ENCODE measurements at places on chromosomes 1 and 21.

GRCh38 chr1:86239894-86240293 lies 83.3 kb upstream of the COL24A1 start:
- DNase-seq, result no peak

DNA sequence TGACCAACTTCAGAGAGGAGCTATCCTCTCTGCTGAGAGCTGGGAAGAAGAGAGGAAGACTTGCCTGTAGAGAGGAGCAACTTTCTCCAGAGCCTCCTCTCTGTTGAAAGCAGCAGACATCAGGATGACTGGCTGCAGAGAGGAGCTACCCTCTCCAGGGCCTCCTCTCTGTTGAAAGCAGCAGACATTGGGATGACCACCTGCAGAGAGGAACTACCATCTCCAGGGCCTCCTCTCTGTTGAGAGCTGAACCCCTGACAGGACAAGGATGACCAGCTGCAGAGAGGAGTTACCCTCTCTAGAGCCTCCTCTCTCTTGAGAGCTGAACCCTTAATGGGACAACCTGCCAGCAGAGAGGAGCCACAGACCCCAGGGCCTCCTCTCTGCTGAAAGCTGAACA lies 83.0 kb upstream of the GJB5 start:
- no peak for DNase-seq

- DNase-seq, result no peak
Observed at GRCh38 chr1:119323216-119323982, 45.2 kb upstream of the HAO2 start.

DNA sequence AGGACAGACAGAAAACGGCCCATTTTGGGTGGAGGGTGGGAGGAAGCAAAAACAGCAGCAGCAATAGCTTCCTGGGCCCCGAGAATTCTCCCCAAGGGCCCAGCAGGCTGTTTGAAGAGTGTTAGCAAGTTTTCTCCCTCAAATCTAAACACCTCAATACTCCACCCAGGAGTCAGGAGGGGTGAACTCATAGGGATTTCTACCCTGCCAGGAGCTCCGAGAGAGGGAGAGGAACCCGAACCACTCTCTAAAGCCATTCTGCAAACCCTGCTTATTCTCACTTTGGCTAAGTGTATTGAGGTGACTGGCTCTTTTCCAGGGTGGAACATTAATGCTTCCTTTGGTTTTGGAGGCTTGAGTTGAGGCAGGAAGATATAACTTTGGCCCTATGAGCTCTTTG lies 55.6 kb upstream of the PPM1J start:
- DNase-seq, result no peak

GRCh38 chr1:195898373-195898772 lies 709.9 kb downstream of the KCNT2 start:
- no peak for DNase-seq

GRCh38 chr1:112231331-112231730 lies 164.7 kb upstream of the CTTNBP2NL start:
- DNase-seq, result no peak

DNA sequence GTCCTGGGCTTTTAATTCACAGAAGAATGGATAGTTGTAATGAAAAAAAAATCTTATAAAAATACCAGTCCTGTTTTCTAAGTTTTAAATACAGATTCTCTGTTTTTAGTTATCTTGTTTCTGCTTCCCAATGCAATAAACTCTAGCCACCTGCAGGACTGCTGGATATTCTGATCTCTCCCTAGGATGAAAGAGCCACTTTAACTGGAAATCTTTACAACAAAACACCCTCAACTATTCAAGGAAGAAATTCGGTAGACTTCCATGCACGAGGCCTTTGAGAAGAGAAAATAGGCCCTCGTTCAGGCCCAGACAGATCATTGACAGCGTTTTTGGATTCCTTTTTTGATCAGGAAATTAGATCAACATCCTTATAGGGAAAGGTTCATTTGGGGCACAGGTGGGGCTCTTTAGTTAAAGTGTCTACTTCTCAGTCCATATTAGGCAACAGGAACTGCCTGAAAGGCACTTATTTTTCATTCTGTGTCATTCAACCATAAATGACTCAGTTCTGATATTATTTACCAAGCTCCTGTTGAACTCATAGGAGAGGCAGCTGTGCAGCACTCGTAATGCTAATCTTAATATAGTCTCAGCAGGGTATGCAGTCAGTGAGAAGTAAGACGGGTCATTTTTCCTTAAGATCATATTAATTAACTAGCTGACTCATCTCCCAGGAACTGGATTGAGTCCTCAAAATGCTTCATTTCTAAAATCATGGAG lies 71.1 kb upstream of the ERRFI1 start:
- peak; percentile 94 for DNase-seq

GRCh38 chr21:42347601-42348327 lies 3.0 kb downstream of the TFF2 start:
- no peak for DNase-seq

DNA sequence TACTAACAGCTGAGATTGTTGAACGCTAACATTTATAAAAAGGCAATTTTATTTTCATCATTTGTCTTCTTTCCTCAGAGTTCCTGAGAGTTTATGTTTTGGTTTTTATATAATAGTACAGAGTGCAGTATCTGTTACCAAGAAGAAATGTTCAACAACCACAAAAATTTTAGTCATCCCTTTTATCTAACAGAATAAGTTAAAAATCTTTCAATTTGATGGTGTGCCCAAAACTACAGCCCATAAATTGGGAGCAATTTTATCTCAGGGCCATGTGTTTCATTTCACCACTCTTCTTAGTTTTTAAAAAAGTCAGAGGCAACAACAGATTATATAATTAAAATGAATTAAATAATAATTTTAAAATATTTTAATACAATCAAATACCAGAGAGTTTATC lies 37.1 kb downstream of the NEXN start:
- DNase-seq, result peak; percentile 14

DNA sequence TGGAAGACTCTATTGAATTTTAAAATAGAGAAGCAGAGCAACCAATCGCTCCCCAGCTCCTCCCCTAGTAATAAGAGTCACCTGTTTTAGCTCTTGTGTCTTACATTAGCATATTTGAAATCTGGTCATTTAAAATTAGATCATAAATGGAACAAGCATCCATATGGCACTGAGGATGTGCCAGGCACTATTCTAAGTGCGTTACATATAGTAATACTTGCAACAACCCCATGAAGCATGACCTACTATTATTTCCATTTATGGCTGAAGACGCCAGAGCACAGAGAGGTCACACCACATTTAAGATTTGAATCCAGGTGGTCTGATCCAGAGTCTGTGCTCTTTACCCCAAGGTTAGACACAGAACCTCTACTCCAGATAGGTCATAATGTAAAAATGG lies 82.0 kb upstream of the HIVEP3 start:
- DNase-seq, result no peak

DNA sequence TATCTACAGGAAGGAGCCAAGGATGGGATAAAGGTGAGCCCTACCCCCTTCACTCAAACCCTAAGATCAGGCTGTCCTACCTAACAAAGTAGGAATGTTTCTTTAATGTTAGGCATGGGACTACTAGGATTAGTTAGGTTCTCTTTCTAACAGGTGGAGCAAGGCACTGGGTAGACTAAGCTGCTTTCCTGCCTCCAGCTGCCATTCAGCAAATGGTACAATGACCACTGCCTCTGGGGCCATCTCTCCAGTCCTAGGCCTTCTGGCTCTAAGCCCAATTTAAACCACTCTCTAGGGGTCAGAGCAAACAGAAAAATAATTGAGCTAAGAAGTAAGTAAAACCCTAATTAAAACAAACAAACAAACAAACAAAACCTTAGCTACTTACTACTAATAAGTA lies 15.7 kb upstream of the IPO9 start:
- DNase-seq, result no peak

- DNase-seq, result no peak
Observed at GRCh38 chr1:201570886-201571624, 32.1 kb downstream of the NAV1 start.

DNA sequence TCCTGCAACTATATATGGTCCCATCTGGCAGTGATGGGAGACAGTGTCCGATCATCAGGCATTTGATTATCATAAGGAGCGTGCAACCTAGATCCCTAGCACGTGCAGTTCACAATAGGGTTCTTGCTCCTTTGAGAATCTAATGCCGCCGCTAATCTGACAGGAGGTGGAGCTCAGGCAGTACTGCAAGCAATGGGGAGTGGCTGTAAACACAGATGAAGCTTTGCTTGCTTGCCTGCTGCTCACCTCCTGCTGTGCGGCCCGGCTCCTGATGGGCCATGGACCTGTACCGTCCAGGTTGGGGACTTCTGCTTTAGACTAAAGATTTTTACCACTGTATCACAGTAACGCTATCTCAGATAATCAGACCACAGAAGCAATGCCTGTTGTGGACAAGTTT lies 63.8 kb downstream of the TGFB2 start:
- DNase-seq, result no peak

- DNase-seq, result no peak
Observed at GRCh38 chr1:202193614-202194327, at the start of gene LGR6. TSS of gene LGR6 (plus strand) at chr1:202193799. CDS start at chr1:202193990, 191 bp downstream.

- no peak for DNase-seq
Observed at GRCh38 chr1:6588128-6588892, 8.5 kb downstream of the ZBTB48 start.

GRCh38 chr1:36696261-36696940 lies 213.7 kb upstream of the CSF3R start:
- DNase-seq, result no peak

DNA sequence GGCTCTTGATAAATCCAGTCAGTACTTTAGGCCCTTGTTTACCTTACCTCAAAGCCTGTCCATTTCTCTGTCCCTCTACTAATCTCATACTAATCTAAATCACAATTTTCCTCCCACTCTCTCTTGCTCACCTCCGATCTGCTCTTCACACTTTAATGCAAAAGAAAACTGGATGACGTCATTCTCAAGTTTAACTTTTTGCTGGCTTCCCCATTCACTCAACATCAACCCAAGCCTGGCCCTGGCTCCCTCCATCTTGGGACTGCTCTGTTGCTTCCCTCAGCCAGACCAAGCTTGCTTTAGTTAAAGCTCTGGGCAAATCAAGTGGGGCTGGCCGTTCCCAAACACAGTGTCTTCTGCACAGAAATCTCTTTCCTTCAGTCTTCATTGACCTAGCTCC lies 29.7 kb downstream of the COA6 start:
- no peak for DNase-seq

- DNase-seq, result no peak
Observed at GRCh38 chr1:28193701-28194161, 17.2 kb upstream of the PTAFR start.

DNA sequence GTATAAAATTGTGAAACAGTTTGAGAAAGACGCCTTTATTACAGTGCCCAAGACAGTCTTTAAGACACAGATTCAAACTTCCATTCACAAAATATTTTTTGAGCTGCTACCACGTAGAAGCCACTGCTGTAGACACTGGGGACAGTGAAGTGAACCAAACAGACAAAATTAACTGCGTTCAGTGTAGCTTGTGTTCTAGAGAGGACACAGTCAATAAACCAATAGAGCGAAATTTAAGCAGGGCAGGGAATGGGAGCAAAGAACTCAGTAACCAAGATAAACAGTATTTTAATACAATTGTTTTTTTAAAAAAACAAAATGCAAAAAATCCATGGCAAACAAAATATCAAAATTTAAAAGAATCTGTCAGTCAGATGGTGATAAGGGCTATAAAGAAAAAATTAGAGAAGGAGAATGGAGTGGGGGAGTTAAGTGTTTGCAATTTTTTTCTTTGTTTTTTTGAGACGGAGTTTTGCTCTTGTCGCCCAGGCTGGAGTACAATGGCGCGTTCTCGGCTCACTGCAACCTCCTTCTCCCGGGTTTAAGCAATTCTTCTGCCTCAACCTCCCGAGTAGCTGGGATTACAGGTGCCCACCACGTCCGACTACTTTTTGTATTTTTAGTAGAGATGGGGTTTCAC lies 719 bp upstream of the PARS2 start:
- no peak for DNase-seq

GRCh38 chr1:81699234-81699633 lies 101.5 kb upstream of the ADGRL2 start:
- DNase-seq, result peak; percentile 60

DNA sequence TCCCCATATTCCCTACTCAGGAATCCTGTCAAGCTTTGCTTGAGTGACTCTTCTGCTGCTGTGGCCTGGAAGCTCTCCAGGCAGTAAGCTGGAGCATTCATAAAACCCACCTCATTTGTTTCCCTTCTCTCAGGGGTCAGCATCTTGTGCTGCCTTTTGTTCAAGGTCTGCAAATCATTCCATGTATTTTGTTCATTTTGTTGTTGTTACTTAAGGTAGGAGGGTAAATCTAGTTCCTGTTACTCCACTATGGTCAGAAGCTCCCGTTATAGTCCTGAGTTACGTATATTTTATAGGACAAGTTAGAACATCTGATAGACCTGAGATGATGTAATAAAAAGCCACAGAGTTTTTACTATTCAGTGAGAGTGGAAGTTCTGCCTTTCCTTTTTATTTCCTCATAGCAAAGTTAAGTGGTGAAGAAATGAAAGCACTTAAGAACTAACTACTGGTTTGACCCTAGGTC lies 9.9 kb downstream of the SYNJ1 start:
- DNase-seq, result no peak

DNA sequence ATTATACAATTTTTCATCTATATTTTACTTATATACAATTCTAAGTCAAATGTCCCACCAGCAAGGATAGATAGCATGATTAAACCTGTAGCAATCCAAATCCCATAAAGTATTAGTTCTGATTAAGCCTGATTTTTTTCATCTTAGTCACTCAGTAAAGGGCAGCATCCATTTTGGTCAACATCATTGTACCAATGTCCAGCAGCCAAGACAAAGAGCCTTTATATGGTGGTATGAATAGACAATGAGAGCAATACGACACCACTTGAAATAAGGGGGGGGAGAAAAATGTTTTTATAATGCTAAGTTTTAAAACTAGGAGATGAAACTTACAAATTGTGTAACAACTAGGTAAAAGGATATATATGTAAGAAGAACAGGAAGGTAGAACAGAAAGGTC lies 7.4 kb downstream of the ZNF644 start:
- no peak for DNase-seq

- peak; percentile 96 for DNase-seq
Observed at GRCh38 chr21:28485301-28486022, 507.2 kb downstream of the LTN1 start.

GRCh38 chr1:162908236-162908635 lies 47.3 kb upstream of the CCDC190 start:
- DNase-seq, result no peak

GRCh38 chr1:191910245-191910644 lies 248.0 kb upstream of the RGS18 start:
- no peak for DNase-seq

GRCh38 chr1:215971793-215972441 lies 404.8 kb downstream of the KCTD3 start:
- DNase-seq, result no peak

- no peak for DNase-seq
Observed at GRCh38 chr1:174413632-174414031, 34.1 kb upstream of the GPR52 start.
